ENCODE measurements at places on chromosomes 5 and 9.

DNA sequence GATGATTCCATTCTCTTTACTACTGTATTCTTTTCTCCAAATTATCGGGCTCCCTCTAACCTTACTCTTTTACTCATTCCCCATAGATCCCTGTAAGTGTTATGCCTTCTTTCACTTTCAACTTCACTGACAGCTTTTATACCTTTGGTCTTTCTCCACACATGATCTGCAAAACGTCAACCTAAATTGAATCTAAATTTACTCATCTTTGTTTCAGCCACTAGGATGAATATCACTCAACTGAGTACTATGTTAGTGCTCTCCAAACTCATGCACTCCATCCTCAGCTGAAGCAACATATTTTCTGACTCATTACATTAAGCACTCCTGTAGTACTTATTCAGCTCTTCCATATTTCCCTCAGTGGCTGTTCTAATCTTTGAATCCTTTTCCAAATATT, 133.4 kb downstream of the ADAMTS19 start:
- no peak for DNase-seq

DNA sequence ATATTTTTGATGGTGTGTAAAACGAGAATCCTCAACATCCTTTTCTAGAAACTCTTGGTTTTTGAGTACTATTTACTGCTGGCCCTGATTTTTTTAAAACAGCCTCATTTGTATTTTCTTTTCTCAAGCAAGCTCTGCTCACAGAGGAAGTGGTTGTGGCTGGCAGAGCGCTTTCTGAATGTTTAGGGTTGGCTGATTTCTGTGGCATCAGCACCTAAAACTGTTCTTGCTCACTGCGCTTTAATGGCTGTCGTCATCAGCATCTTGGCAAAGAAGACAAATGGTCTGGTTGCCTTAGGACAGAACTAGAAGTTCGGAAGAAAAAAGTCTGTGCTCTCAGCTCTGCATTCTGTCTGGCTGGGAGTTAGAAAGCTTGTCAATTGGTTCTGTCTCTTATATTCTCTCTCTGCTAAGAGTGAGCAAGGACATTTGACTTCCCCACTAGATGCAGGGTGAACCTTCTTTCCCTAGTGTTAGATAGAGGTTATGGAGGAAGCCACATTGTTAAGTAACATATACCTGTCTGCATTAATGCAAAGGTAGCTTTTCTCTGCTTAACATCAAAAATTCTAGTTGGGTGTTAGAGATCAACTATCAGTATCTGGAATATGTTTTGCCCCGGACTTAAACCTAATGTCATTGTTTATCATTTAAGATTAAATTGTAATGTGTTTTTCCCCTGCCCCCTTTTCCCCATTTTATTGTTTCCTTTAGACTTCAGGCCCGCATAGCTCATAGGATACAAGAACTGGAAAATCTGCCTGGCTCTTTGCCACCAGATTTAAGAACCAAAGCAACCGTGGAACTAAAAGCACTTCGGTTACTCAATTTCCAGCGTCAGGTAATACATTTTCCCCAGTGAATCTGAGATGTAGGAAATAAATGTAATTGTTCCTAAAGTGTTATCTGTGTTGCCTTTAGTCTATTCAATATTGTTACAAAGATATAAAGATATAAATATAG, 39.0 kb downstream of the SMARCA2 start:
- peak; percentile 25 for DNase-seq

- no peak for DNase-seq
These were observed 159.3 kb downstream of the DMAC1 start for GRCh38 chr9:7640231-7640630.

GRCh38 chr9:131799177-131799823, 59.4 kb upstream of the RAPGEF1 start:
- DNase-seq: peak; percentile 46

- DNase-seq: no peak
These were observed 73.7 kb downstream of the SLC1A3 start for GRCh38 chr5:36680066-36680465.

GRCh38 chr5:78799266-78800017, 150.9 kb upstream of the LHFPL2 start:
- DNase-seq: no peak

Measured in activated CD4-positive, alpha-beta T cell treated with anti-CD3 and anti-CD28 coated beads for 24 hours (primary cell).